ENCODE measurements at places on chromosomes 7 and 10.

GRCh38 chr7:24923172-24923865, 56.7 kb downstream of the OSBPL3 start:
- no peak for DNase-seq

DNA sequence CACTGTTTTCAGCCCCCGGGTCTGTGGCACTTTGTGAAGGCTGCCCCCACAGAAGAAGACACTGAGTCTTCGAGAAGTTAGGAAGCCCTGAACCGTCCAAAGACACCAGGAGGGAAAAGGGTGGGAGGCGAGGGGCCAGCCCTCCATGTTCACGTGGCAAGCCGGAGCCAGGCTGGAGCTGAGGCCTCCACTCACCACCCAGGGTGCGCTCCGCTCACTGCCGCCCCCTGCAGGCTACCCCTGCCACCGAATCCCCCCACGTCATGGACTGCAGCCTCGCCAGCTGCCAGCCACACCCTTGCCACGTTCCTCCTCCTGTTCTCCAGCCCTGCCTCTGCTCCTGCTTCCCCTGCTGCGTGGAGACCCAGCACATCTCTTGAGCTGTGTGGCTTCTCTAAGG, 59.0 kb upstream of the EN2 start:
- no peak for DNase-seq

GRCh38 chr7:105206985-105207384, 181.7 kb downstream of the SRPK2 start:
- DNase-seq: no peak

GRCh38 chr7:51230723-51231122, 85.9 kb downstream of the COBL start:
- DNase-seq: no peak

GRCh38 chr10:72087969-72088888, at the start of gene SPOCK2:
Gene SPOCK2 (minus strand): TSS chr10:72088551. CDS start chr10:72088328, 223 bp downstream.
- no peak for DNase-seq

Data from right hindlimb (tissue), 1 donor.